ENCODE measurements at places on chromosomes 5 and 9.

DNA sequence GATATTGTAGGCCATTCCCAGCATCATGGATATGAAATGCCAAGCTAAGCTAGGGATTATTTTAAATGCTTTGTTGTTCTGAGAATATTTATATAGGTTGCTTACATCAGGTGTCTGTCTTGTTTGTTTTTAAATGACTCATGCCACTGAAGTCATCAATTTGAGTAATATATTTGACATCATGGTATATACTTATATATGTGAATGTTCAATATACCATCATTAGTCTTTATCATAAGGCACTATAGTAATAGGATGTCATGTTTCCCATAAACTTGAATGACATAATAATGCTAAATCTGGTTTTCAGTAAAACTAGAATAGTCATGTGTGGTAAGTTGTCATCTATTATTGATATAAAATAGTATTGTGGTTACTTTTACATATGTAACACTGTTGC, 13.1 kb downstream of the C9orf85 start:
- no peak for DNase-seq

DNA sequence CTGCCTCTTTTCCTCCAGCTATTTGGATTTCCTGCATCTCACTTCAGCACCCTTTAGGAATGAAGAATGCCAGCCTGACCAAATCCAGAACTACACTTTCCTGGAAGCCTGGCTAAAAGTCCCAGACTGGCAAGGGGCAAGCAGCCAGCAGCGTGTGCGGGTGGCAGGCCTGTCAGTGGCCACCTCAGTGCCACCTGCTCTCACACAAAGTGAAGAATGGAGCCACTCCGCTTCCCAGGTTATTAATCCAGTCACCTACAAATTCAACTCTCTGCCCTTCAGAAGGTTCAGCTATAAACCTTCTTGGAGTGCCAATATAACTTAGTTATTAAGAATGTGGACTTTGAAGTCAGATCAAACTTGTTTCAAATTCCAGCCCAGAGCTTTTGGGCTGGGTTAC, 6.7 kb upstream of the ALDOB start:
- no peak for DNase-seq

DNA sequence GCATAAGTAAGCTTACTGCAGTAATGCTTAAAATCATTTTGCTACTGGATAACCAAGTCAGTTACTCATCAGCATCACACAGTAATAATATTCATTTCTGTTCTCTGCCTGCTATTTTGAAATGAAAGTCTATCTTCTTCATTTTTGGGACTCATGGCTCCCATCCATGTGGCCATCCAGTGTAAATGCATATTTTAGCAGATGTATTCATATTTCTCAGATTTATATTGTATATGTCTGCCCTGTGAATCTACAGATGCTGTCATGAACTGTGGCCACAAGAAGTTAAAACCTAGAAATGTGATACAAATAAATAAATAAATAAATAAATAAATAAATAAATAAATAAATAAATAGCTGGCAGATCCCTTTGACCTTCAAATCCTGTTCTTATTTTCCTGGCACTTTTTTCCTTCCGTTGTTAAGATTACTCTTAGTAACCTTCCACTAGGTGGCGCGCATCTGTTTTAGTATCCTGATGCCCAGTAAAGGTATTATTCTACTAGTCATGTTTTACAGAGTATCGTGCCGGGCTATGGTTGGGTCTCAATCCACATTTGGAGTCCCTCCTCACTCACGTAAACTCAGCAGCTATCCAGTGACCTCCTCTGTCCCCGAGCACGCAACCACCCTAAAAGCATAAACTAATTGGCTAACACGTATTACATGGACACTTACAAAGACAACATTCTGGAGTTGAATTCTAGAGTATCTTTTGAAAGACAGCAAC, 79.2 kb upstream of the IL7R start:
- peak; percentile 79 for DNase-seq

DNA sequence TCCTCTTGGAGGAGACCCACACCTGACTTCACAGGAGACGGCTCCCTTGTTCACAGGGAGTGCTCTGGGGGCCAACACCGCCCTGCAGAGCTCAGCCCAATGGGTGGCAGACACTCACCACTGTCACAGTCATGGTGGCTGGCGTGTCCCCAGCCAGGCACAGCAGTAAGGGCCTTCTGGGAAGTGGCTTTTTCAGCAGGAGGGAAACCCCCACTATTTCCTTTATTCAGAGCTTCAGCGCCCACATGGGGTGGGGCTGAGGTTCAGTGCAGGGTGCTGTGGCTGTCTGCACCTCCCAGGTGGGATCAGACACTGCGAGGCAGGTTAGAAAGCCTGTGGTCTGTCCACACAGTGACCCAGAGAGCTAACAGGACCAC, 3.6 kb upstream of the SNAPC4 start:
- no peak for DNase-seq

DNA sequence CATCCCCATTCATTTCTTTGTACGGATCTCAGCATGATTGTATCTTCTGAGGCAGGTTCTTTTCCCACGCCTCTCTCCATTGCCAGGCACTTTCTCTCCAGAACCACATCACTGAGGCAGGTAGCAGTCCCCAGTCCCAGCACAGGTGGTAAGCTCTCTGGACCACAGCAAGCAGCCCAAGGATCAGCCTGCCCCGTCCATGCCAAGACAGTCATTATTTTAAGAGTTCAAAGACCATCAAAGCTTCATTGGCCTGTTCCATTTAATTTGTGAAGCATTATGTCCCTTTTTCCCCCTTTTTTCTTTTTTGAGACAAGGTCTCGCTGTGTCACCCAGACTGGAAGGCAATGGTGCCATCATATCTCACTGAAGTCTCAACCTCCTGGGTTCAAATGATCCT, 171.7 kb downstream of the AUH start:
- no peak for DNase-seq

GRCh38 chr5:111574311-111574710, 62.0 kb upstream of the STARD4 start:
- DNase-seq, result peak; percentile 8

DNA sequence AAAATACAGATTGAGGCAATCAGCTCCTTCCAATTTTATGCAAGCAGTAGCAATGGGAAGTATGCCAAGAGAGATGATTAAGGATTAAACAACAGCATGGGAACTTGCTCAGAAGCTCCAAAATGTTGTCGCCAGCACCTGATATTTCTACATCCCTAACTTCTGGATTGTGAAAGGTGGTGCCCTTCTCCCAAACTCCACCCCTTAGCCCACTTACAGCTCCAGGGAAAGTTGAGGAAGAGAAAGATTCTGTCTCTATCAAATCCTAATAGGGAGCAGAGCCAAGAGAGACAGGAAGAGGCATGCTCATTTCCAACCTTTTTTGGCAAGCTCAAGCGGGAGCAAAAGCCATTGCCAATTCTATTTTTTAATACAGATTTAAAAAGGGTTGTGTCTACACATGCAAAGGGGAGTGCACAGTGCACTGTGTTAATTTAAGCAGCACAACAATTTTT, 92.4 kb upstream of the NR3C1 start:
- peak; percentile 82 for DNase-seq

DNA sequence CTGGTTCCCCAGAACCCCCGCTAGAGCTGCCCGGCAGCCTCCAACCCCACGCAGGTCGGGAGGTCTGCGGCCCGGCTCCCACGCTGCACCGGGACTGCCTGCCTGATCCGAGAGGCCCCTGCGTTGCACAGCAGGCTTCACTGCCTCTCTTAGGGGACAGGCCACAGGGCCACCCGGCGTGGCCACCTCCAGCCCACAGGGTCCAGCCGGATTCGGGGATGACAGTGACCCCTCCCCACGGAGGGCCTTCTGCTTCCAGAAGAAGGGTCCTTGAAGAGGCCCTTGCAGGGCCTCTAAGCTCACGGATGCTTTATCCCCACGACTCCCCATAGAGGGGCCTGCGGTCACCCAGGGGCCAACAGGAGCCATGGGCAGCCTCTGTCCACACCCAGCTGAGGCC, 66.1 kb upstream of the PPP1R26 start:
- no peak for DNase-seq
